Cardiac muscle cell (in vitro differentiated cells and primary cell): ENCODE measurements at places on chromosomes 16 and 17. TPM values are rescaled to one million over a fixed set of nuclear protein-coding genes. Genes with fewer than 3 reads are reported as not detected.

GRCh38 chr17:48123111-48123510 lies 15.5 kb downstream of the SNX11 start:
- DNase-seq, result no peak

DNA sequence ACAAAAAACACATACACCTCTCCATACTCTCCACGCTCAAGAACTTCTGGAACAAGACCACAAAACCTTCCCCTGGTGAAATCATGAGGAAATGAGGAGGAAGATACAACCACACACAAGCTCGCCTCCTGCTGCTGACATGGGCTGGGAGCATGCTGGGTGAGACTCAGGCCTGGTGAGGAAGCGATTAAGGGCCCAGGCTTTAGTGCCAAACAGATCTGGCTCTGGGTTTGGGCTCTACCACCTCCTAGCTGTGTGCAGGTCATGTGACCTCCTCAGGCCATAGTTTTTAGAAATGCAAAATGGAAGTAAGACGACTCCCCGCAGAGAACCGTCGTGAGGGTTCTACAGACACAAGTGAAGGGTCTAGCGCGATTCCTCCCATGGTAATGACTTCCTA lies 41.3 kb downstream of the VAC14 start:
- no peak for DNase-seq

DNA sequence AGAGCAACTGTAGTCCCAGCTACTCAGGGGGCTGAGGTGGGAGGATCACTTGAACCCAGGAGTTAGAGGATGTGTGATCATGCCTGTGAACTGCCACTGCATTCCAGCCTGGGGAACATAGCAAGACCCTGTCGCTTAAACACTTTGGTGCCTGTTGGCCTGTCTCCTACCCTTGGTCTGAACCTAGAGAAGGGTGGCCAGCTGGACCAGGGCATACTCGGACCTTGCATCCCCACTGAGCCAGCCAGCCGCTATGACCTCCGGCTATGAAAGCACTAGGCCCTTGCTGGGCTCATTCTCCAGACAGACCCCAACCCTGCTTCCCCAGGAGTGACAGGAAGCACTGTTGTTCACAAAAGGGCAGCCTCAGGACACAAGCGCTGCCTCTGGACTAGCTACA lies 4.6 kb downstream of the IFT20 start:
- no peak for DNase-seq

DNA sequence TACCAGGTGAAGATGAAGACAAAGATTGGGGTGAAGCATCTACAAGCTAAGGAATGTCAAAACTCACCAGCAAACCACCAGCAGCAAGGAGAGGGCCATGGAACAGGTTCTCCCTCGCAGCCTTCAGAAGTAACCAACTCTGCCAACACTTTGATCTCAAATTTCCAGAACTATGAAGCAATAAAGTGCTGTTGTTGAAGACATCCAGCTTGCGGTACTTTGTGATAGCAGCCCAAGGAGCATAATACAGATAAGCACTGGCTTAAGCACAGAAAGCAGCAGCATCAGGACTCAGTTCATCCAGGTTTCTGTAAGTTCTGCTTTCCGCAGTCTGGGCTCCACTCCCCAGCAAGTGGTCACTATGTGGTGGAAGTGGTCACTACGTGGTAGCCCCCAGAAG lies 16.0 kb upstream of the CDRT4 start:
- no peak for DNase-seq

- no peak for DNase-seq
These were observed 16.5 kb downstream of the PSME3IP1 start for GRCh38 chr16:57169327-57169726.

- no peak for DNase-seq
These were observed 10.3 kb downstream of the MRC2 start for GRCh38 chr17:62637809-62638208.

DNA sequence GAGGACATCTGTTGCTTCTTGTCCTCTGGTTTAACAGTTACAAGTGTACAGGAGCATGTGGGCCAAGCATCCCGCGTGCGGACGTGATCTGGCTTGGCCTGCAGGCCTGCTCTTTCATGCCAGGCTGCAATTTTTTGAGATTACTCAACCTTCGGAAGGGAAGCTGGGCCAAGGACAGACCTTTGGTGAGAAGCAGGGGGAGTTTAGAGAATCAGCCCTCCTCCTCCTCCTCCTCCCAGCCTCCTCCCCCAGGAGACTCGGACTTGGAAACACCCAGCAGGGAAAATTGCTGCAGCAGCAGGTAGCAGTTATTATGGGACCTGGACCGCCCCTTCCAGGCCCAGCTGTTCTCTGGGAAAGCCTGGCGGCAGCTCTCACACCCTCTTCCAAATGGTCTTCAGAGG lies 5.1 kb upstream of the KLHL36 start:
- DNase-seq, result no peak

DNA sequence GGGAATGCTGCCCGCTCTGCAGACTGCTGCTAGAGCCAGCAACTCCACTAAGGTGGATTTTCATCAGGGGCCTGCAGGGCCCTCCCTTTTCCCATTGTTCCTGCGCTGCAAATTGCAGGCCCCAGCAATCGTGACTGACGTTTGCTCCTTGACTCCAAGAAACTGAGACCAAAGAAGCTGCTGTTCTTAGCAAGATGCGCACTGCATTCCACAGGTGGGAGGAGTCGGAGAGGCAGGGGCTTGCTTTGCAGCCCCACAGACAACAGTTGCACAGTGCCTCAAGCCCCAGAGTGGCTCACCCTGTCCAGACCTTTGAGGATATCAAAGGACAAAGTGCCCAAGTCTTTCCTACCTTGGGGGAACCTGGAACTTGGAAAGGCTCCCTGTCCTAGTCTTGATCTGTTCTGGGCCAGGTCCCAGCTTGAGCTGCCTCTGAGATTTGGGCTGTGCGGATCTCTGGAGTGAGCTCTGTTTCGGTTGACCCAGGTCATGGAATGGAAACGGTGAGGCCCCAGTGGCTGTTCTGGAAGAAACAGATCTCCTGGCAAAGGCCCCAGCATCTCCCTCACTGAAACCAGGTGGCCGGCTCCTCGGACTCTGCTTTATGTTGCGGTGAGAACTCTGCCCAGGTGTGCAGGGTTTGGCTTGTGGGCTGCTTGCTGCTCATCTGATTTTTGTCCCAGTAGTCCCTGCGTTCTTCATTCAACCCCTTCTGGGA lies 24.9 kb downstream of the PLCD3 start:
- no peak for DNase-seq

DNA sequence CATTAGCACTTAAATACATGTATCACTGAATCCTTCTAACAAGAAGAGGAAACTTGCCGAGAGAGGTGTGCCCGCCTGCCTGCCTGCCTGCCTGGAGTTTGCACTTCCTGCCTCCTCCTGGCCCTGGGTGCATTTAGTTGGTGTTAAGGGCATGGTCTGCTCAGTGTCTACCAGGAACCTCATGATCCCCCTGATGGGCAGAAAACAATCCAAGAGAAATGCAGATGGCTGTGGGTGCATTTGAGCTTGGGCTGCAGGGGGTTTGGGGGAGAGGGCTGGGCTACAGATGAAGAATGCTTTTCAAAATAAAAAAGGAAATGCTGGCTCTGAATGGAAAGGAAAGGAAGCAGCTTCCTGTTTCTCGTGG lies 10.1 kb downstream of the KSR1 start:
- DNase-seq, result no peak

DNA sequence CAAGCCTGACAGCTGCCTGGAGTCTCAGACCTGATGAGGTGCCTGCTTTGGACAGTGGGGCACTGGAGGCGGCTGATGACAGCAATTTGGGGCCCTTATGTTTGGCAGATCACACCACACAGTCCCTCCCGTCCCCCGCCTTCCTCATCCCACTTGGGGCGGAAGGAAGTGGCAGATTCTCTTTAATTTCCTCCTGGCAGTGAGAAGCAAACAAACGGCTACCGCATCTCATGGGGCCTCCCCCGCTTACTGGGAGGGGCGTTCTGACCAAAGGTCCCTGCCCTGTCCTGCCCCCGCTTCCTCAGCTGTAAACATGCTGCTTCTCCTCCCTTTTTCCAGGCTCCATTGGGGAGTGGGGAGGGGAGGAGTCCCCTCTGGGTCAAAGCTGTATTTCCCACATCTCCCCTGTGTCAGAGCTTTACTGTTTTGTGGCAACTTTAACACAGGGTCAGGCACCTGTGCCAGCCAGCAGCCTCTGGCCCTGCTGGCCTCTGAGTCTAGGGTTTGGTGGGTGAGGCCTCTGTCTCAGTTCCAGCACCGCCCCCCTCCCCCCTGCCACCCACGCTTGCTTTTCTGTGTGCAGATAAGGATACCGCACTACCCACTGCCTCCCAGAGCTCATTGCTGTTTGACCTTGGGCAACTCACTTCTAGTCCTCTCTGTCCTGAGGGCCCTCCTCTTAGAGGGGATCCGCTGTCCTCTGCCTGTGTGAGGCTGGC lies 5.4 kb upstream of the NFATC3 start:
- DNase-seq, result no peak

GRCh38 chr17:9893411-9894012 lies 11.6 kb downstream of the RCVRN start:
- no peak for DNase-seq

The ZFHX3 gene
- 6.7 and 8.4 TPM in 2 replicates for polyA plus RNA-seq

The NSRP1 gene
- polyA plus RNA-seq, result 29.1 and 38.9 TPM in 2 replicates

The SALL1 gene
- polyA plus RNA-seq, result 4.2 and 5.6 TPM in 2 replicates
